ENCODE measurements at places on chromosomes 3 and 15. TPM values are rescaled to one million over a fixed set of nuclear protein-coding genes. Genes with fewer than 3 reads are reported as not detected.
A peak's percentile ranks its signal among the peaks of the same experiment; 100 is the strongest.

Gene PLCL2
- total RNA-seq, result 1.4 TPM

Gene STRIT1
- total RNA-seq, result not detected

Gene TGM4
- not detected for total RNA-seq

Gene HYAL3
- total RNA-seq, result 4.5 TPM

Gene IGSF10
- total RNA-seq, result not detected

Gene SLITRK3
- total RNA-seq, result not detected

GRCh38 chr3:48433472-48434118 lies 3.7 kb upstream of the PLXNB1 start:
- no peak overlapping the region for H3K27ac ChIP-seq
- no peak for DNase-seq
- no peaks in the 10 kb centered on the region for H3K36me3 ChIP-seq
- H3K4me1 ChIP-seq, result no peaks in the 10 kb centered on the region

DNA sequence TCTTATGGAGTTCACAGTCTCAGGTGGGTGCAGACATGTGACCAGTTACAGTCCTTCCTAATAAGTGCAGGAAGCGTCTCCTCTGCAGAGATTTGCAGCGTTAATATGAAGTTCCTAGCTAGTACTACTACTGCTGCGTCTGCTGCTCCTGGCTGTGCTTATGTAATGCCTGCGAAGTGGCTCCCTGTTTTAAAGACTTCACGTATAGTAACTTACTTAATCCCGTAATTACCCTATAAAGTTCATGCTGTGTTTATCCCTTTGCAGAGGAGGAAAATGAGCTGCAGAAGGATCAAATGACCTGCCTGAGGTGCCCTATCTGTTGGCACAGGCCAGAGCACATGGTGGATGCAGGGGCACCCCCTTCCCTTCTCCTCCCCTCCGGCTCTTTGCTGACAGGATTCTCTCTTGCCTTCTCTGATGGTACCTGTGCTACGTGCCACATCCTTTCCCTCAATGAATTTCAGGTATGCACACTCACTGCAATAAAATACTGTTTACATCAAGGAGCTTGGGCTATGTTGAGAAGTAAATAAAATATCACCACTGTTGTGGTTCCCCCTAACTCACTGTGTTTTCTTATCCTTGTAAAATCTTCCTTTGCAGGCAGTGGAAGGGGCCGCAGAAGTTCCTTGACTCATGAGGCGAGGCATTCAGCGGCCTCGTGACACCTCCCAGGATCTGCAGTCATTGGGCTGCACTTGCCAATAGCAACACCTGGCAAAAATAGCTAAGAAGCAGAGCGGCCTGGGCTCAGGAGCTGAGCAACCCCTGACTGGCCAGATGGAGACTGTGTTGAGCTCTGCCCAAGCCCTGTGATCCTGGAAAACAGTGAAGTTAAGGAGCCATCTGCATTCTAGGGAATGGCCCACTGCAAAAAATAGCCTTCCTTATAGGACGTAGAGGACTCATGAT lies 188.9 kb upstream of the ATP10A start:
- no peaks in the 10 kb centered on the region for H3K36me3 ChIP-seq
- no peak overlapping the region for H3K4me3 ChIP-seq
- H3K27me3 ChIP-seq, result no peaks in the 10 kb centered on the region
- no peak overlapping the region for H3K27ac ChIP-seq
- no peak for DNase-seq
- H3K4me1 ChIP-seq, result no peaks in the 10 kb centered on the region

DNA sequence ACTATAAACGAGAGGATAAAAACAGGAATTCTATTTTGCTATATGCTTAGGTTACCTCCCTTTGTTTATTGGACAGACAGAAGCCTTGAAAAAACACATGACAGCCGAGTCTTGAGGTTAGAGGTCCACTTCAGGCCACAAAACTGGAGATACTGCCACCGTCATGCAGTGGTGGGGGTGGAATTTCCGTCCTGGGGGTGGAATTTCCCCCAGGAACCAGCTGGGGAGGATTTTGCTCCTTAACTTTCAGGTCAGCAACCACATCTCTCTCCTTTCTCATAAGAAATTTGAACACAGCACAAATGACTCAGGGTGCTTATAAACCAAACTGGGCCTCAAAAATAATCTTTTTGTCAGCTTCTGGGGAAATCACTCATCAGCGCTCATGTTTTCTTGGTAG lies 545.8 kb upstream of the ADAMTS9 start:
- no peaks in the 10 kb centered on the region for H3K27me3 ChIP-seq
- H3K36me3 ChIP-seq, result no peaks in the 10 kb centered on the region
- H3K4me1 ChIP-seq, result no peaks in the 10 kb centered on the region
- peak; percentile 2 for DNase-seq
- no peak overlapping the region for H3K4me3 ChIP-seq

GRCh38 chr15:63065262-63066221 lies 23.0 kb downstream of the TPM1 start:
- no peak for DNase-seq
- peaks cover 59% of the 10 kb centered on the region for H3K36me3 ChIP-seq
- no peaks in the 10 kb centered on the region for H3K4me1 ChIP-seq

DNA sequence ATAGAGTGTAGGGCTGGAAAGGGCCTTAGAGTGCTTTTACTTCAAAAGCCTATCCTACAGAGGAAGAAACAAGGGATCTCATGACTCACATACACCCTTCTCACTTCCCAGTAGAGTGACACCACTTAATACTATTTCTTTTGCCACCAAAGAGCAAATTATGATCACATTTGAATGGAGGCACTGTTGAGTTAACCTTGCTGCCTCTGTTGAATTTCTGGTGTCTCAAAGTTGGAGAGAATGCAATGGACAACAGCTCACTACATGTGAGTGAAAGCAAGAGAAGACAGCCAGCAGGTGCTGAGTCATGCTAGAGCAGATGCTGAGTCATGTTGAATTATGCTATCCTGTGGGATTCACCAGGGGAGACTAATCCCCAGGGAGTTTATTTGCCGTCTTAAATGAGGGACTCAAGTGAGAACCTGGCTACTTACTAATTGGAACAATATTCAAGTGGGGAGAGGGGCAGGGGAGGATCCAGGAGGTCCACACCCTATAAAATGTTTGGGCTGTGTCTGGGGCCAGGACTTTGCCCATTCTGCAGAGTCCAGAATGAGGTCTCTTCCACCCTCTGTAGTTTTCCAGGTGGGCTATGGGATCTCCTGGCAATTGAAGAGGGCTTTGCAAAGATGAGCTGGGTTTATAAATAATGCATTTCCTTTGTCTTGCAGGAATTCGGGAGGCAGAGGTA lies 35.8 kb downstream of the ST8SIA2 start:
- DNase-seq, result peak; percentile 54
- H3K27me3 ChIP-seq, result no peaks in the 10 kb centered on the region
- no peak overlapping the region for H3K4me3 ChIP-seq
- H3K36me3 ChIP-seq, result no peaks in the 10 kb centered on the region
- H3K27ac ChIP-seq, result no peak overlapping the region
- H3K4me1 ChIP-seq, result peaks cover 4% of the 10 kb centered on the region

DNA sequence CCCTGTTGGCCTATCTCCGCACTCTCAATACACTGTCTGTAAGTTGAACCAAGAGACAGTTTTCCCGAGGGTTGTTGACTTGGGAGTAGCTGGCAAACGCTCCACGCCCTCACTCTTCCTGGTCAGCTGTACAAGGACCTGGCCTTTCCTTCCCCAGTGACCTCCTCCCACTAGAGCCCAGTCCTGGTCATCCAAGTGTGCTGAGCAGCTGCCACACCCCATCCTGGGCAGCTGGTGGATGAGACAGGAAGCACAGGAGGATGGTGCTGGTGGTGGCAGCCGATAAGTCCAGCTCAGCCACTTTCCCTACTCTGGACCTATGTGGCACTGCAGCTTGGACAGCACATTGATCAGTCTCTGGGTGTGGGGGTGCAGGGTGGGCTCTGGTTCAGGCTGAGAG lies 19.8 kb downstream of the PFKFB4 start:
- no peak for DNase-seq
- no peaks in the 10 kb centered on the region for H3K36me3 ChIP-seq
- no peaks in the 10 kb centered on the region for H3K27me3 ChIP-seq
- no peaks in the 10 kb centered on the region for H3K4me1 ChIP-seq
